M059J (cell line): ENCODE measurements at places on chromosomes 5 and 9. TPM values are rescaled to one million over a fixed set of nuclear protein-coding genes. Genes with fewer than 3 reads are reported as not detected.

Gene TMEM203
- 68.2 and 68.9 TPM in 2 replicates for total RNA-seq

Gene GRIA1
- 0.30 and 1.2 TPM in 2 replicates for total RNA-seq

Gene ANKRD20A1
- not detected in 2 replicates for total RNA-seq

Gene PHPT1
- total RNA-seq: 81.2 and 95.3 TPM in 2 replicates

Gene PITX1
- total RNA-seq: 4.6 and 15.3 TPM in 2 replicates

Gene ADGRV1
- total RNA-seq: 0.12 and 0.47 TPM in 2 replicates

Gene PHAX
- total RNA-seq: 55.4 and 57.4 TPM in 2 replicates

Gene PCSK1
- total RNA-seq: 1.5 and 3.1 TPM in 2 replicates

Gene GFI1B
- total RNA-seq: 0.30 TPM in 1 of 2 replicates, not detected in the other

Gene TMC1
- 1.1 TPM in 1 of 2 replicates, not detected in the other for total RNA-seq

Gene CFAP90
- 0.44 TPM in 1 of 2 replicates, not detected in the other for total RNA-seq

Gene ZNF454
- 0.05 and 0.54 TPM in 2 replicates for total RNA-seq
